ENCODE measurements at places on chromosomes 5 and 9.

GRCh38 chr9:110340306-110340705 is 2.6 kb upstream of the TXNDC8 start:
- DNase-seq, result no peak

- no peak for DNase-seq
Measured at GRCh38 chr5:88539026-88539425, 270.4 kb upstream of the TMEM161B start.

GRCh38 chr5:24225051-24225450 is 419.7 kb downstream of the CDH10 start:
- no peak for DNase-seq

GRCh38 chr5:146862641-146863040 is 15.9 kb downstream of the PPP2R2B start:
- DNase-seq, result no peak

- no peak for DNase-seq
Measured at GRCh38 chr5:21615195-21615765, 1237.9 kb downstream of the CDH12 start.

GRCh38 chr9:90684106-90684505 is 41.5 kb upstream of the DIRAS2 start:
- no peak for DNase-seq

DNA sequence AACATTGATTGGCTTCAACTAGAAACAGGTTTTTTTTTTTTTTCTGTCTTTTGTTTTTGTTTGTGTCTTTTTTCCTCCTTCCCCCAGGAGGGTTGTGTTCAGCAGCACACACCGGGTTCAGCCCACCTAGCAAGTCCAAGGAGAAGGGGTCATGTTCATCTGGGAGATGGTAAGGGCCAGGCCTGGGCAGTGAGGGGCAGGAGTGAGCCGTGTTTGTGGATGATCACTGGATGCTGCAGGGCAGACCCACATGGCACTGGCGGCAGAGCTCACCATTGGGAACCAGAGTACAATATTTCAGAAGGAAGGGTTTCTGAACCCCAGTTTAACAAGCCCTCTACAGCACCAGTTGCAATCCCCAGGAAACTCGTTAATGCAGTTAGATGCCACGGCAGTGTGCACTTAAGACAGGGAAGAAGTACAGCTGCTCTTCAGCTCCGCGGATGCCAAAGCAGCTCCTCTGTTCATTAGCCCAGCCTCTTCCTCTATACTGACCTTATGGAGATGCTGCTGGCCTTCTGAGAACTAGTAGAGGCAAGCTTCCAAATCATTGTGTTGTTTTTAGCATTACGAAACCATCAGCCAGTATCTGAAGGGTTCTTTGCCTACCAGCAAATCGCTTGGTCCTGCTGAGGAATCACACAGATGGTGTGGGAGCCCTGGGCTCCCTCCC is 508.2 kb upstream of the WWC1 start:
- no peak for DNase-seq
